Frontal cortex (tissue), 4 donors: ENCODE measurements at places on chromosomes 12 and 14. TPM values are rescaled to one million over a fixed set of nuclear protein-coding genes. Genes with fewer than 3 reads are reported as not detected.

GALNT6 gene
- total RNA-seq: under 0.01 TPM

ALX1 gene
- under 0.01 TPM for total RNA-seq

SALL2 gene
- 10.2 TPM for total RNA-seq

GRCh38 chr12:7656121-7656520, 9.6 kb downstream of the APOBEC1 start:
- DNase-seq: no peak

DNA sequence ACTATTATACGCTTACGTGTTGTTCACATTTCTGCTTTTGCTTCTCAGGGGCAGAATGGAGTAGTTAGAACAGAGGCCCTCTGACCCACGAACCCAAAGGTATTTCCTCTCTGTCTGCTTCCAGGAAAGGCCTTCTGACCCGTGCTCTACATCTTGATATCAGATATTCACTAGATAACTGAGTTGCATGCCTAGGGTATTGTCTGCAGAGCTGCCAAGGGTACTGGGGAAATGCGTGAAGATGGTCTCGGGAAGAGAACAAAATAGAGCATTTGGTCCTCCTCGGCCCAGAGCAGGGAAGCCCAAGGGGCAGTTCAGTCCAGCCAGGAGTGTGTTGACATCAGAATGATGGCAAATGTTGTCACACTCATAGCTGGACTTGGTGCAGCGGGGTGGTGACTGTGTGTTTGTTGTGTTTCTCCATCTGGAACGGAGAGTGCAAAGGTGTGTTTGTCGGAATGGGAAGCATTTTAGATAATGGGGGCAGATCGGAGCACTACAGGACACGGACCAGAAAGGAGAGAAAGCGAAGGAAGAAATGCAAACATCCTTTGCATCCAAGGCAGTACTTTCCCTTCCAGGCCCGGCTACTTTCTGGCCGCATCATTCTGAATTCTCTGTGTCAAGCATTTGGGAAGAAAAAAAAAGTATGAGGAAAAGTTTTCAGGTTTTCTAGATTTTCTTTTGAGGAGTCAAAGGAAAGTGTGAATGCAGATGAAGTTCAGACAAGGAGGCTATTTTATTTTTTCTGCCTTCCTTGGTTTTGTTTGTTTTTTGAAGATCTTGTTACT, 8.1 kb downstream of the GLT1D1 start:
- DNase-seq: no peak

DNA sequence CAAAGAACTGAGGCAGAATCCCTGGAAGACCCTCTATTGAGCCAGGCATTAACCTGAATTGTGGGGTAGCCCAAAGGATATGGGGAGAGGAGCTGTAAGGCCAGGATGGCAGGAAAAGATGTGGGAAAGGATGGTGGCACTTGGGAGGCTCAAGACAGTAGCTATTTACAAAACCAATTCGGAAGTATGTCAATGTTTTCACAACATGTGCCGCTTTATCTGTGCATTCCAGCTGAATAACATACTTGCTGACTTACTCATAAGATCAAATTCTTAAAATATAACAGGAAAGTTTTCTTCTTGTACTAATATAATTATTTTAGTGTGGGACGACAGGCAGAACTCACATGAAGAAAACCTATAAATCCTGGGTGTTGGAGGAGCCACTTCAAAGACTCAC, 10.6 kb downstream of the BBS10 start:
- no peak for DNase-seq

DNA sequence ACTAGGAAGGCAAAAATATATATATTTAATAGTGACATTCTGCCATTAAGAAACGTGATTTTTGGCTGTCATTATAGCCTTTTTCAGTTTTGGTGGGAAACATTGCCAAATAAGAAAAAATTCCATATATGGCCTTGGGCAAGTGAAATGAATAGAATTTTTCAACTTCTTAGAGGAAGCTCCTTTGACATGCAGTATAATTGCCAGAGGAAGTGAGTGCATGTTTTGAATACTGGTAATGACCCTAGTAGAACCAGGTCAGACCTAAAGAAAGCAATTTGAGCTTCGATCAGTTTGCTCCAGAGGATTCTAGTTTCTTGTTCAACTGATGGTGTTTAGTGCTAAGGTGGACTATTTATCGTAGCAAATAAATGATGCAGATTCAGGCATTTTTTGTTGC, 26.2 kb upstream of the TRIM9 start:
- DNase-seq: no peak

- no peak for DNase-seq
These were observed 11.8 kb upstream of the PHLDA1 start for GRCh38 chr12:76043377-76043776.

DNA sequence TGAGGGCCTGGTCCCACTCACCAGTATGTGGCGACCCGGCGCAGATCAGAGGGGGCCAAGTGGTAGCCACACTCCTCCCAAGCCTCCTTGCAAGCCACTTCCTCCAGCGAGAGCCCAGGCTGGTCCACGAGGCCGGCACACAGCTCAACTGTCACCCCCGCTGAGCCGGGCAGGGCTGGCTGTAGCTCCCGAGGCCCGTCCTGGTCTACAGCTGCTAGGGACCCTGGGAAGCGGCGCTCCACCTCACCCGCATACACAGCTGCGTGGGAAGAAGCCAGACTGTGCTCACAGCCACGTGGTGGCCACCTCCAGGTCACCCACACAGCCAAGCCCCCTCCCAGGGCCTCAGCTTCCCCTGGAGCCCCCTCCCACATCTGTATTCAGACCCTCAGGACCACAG, 4.6 kb downstream of the NUDT14 start:
- DNase-seq: no peak

GRCh38 chr12:76194724-76195123, 110.2 kb upstream of the NAP1L1 start:
- no peak for DNase-seq

- DNase-seq: peak; percentile 76
These were observed 777 bp downstream of the ARF3 start for GRCh38 chr12:48956279-48957140.

DNA sequence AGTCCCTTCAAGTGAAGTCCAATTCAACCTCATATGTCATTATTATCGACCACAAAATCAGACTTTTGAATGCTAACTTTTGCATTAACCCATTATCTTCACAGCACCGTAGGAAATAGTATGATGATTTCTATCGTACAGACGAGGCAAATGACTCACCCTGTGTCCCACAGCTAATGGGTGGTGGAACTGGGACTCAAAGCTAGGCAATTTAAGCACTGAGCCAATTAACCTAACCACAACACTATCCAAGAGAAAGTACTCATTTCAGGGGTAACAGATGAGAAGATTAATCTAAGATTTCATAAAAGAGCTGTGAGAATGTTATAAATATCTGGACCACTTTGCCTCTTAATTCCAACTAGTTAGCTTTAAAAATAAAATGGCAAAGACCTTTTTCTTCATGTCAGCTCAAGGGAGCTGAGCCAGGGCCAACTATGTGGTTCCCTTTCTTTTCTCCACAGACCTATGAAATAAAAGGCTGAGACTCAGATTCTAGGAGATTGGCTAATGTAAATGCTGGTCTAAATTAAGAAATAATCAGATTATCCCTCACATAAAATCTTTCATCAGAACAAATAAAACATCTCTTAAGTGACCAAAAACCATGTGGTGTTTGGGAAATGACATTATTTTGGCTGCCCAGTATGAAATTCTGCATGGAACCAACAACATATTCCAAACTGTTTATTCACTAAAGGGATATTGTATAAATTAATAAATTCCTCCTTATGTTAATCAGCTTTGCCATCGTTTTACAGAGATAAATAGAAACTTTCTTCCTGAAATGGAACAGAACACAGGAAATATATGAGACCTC, 4.9 kb downstream of the PTGER2 start:
- no peak for DNase-seq

- DNase-seq: no peak
These were observed 22.0 kb downstream of the VSX2 start for GRCh38 chr14:74261288-74261687.

DNA sequence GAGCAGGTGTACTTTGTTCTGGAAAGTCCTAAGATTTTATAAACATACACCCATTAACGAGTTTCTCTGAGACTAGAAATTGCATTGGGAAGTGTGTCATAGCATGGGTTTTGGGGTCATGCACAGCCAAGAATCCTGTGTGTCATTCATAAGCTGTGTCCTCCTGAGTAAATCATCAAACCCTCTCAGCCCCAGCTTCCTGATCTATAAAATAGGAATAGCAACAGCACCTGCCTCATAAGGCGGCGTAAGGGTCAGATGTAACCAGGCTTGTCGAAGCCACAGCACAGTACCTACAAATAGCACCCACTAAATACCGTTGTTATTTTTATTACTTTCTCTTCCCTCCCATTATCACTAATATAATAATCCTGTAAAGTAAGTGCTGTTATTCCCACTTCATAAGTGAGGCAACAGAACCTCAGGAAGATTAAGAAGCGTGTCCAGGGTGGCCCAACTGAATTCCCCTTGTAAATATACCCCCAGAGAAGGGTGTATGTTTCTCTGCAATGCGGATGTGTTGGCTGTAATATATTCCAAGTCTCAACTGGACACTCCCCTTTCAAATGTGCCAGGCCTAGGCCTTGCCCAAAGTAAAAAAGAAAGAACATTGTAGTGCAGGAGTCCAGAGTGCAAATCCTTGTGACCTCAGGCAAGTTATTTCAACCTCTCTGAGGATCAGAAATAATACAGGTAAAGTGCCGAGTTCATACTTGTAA, 188.3 kb upstream of the BCL2L14 start:
- DNase-seq: no peak
